ENCODE measurements at places on chromosomes 3 and 15.

DNA sequence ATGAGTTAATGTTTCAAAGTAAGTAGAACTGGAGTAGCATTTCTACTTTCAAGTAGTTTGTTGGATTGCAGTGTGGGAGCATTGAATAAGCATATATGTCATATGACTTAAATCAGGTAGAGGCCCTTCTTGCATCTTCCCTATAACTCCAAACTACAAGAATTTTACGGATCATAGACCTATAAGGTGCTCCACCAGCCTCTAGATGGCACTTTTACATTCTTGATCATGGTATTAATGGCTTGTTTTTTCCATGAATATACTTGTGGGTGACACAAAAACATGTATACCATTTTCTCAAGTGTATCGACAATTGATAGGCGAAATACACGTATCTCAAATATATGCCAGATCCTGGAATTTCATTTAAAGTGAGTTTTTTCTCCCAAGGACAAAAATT is 311.1 kb downstream of the ZPLD1 start:
- DNase-seq = peak; percentile 17

DNA sequence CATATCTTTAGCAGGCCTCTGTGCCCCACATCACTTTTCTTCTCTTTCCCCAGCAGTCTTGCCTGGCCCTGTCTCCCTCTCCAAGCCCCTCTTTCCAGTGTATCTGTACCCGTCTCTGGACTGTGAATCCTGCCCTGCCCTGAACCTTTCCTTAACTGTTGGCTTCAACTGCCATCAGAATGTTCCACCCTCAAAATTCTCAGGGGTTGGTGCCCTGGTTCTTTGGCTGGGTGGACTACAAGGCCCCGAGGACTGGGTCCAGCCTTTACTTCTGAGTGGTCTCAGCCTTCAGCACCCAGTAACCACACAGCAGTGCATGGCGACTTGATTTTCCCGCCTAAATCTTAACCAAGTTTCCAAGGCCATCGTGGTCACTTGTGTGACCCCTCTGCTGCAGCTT is 333.5 kb upstream of the RGMA start:
- DNase-seq = no peak

GRCh38 chr3:73520931-73521461 is 103.7 kb downstream of the PDZRN3 start:
- peak; percentile 56 for DNase-seq

GRCh38 chr3:122755491-122755890 is 38.1 kb downstream of the HSPBAP1 start:
- DNase-seq = no peak

DNA sequence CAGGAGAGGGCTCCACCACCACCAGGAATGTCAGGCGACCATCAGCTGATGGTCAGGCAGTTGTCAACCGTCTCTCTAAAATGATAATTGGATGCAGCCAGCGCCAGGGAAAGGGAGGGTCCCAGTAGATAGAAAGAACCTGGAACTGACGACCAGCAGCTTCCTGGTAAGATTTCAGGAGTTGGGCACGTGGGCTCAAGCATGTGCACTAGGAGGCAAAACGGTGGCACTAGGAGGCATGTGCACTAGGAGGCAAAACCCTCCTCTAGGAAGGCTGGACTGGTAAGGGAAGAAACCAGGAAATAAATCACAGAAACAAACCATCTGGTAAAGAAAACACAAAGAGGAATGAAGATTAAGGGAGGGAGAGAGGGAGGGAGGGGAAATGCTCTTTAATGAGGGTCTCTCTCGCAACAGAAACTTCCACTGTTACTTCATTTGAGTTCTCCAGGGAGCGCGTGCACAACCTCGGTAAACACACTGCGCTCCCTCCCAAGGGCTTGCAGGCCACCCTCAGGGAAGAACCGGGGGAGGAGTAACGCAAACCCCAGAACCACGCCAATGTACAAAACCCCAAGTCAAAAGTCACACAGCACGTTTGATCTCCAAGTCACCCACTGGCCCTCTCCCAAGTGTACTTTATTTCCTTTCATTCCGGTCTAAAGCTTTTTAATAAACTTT is 116.7 kb downstream of the XXYLT1 start:
- no peak for DNase-seq

GRCh38 chr15:69089258-69089657 is 71.2 kb upstream of the GLCE start:
- DNase-seq = no peak

DNA sequence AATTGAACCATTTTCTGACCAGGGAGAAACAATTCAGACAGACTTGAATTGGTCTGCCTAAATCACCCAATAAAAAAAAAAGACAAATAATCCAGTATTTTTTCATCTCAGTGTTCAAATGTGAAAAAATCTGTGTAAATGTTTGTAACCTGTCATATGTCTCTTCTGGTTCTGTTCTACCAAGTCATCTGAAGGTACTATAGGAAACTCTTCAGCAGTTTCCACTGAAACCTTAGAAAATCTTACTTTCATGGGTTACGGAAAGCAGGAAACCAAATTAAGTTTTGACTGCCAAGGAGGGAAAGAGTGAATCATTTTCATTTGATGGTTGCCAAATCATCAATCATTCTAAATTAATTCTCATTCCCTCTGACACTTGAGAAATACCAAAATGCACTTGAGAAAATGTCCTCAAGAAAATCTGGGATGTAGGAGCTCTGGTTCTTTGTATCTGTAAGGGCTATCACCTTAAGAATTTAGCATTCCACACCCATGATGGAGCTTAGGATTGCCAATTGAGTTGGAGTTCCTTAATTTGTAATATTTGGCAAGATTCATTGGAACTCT is 278.2 kb upstream of the KCNH8 start:
- DNase-seq = no peak

GRCh38 chr3:65575376-65575840 is 463.3 kb downstream of the MAGI1 start:
- DNase-seq = peak; percentile 93

DNA sequence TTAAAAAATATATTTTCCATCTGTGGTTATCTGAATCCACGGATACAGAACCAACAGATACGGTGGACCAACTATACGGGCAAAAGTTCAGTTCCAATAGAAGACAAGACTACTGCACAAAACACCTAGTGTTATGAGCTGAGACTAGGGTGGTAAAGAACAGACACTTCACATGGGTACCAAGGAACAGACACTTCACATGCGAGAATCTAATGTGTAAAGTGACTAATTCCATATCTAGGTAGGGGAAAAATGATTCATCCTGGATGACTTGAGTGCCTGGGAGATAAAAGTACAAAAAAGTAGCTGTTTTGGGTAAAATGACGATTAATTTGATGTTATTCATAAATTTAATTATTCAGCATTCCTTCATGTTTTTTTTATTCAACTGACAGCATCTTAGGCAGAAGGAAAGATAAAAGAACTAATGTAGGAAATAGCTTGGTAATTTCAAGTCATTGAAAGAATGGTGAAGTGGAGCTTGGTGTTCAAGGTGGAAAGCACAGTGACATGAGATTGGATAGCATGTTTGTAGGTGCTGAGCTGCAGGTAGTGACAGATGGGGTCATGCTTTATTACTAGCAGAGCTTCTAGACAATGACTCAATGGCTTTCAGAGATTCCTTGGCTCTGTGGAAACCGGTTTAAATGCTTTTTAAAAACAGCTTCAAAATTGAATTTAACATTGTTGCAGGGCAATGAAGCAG is 5.2 kb downstream of the CD200 start:
- peak; percentile 22 for DNase-seq

GRCh38 chr3:156820692-156821080 is 5.5 kb upstream of the LEKR1 start:
- DNase-seq = no peak

- DNase-seq = no peak
These were observed 63.6 kb downstream of the SLC15A2 start for GRCh38 chr3:121957674-121958415.

DNA sequence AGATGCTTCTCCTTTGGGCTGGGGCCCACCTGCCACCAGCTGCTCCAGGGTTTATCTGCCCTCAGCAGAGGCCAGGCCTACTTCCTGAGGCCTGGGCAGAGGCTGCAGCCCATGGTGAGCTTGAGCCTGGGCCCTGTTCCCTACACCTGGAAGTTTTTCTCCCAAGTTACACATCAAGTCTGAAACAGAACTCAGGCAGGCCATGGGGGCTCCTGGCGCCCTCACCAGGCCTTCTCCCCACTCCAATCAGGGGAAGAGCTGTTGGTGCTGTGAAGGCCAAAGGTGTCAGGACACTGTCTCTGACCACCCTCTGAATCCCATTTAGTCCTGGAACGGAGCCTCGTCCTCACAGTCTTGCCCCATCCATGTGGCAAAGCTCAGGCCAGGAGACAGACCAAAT is 7.3 kb downstream of the VWA5B2 start:
- DNase-seq = no peak

GRCh38 chr3:112126511-112126911 is 6.5 kb downstream of the GCSAM start:
- no peak for DNase-seq

DNA sequence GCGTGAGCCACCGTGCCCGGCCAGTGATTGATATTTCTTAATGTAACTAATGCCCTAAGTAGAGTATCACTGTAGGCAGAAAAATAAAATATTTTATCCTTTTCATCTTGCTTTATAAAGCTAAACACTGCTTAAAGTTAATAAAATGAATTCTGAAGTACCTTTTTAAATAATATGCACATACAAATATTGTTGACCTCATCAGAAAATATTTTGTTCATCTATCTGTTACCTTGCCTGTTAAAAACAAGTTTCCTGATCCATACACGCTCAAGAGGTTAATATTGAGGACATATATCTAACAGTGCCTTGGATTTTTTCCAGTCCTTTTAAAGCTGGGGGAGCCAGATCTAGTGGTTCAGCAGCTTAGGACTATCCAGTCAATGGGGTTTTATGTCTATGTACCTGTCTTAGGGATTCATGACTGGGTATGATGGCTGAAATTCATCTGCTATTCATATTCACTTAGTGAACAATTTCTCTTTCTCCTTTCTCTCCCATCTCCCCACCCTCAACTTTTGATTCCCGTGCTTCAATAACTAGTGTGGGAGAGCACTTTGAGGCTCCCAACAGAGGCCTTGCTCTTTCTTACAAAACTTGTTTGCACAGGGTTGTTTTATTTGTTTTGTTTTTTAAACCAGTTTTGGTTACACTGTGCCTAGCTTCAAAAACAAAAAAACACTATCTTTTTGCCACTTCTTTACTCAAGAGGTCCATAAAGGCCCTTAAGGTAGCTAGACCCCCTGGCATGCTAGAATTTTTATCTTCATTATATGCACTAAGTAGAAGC is 7.0 kb downstream of the SLC25A36 start:
- no peak for DNase-seq

DNA sequence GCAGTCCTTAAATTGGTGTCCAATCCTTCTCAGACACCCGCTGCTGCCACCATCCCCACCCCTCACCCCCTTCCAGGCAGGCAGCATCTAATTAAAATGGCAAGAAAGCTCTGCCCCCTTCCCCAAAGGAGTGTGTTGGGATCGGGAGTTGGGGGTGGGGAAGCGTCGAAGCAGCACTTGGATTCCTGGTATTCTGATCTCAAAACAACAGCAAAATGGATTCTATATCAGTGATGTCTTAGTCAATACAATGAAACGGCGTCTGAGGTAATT is 1.4 kb downstream of the TNIK start:
- DNase-seq = no peak

GRCh38 chr3:153165261-153165681 is 3.2 kb downstream of the RAP2B start:
- no peak for DNase-seq
